ENCODE measurements at places on chromosomes 11 and 22. TPM values are rescaled to one million over a fixed set of nuclear protein-coding genes. Genes with fewer than 3 reads are reported as not detected.

AMBRA1 gene
- total RNA-seq: 16.8 TPM

ZNF214 gene
- 0.88 TPM for total RNA-seq

- no peak for ATAC-seq
Measured at GRCh38 chr11:1090600-1091331, 16.1 kb downstream of the MUC2 start.

- no peak for ATAC-seq
Measured at GRCh38 chr11:70244698-70245097, 25.8 kb upstream of the PPFIA1 start.

- no peak for ATAC-seq
Measured at GRCh38 chr11:73281201-73281741, 9.1 kb downstream of the P2RY6 start.

DNA sequence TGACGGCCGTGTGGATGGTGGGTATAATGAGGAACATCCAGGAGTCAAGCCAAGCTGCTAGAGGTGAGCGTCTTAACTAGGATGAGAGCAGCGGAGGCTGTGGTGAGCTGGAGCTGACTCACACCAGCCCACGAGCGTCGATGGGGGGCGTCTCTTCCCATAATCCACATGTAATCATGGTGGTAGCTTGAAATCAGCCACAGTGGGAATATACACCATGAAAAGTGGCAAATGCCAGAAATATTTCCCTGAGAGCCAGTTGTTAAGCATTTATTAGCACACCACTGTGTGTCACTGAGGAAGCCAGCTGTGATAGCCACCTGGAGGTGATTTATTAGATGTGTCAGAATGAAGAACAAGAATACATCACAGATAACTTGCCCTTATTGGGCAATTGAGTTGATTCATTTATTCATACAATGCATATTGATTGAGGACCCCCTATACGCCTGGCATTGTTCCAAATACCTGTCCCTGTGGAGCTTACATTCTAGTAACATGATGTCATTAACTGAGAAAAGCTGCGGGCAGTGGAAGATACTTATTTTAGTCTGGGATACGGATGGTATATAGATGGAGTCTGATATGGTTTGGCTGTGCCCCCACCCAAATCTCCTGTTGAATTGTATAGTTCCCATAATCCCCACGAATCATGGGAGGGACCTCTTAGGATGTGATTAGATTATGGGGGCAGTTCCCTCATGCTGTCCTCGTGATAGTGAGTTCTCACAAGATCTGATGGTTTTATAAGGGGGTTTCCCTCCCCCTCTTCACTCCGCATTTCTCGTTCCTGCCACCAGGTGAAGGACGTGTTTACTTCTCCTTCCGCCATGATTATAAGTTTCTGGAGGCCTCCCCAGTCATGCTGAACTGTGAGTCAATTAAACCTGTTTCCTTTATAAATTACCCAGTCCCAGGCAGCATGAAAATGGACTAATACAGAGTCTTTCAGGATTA, 473.4 kb downstream of the METTL15 start:
- ATAC-seq: no peak
